Upper lobe of right lung (tissue), 1 donor: ENCODE measurements at places on chromosomes 11 and 22. TPM values are rescaled to one million over a fixed set of nuclear protein-coding genes. Genes with fewer than 3 reads are reported as not detected.

DNA sequence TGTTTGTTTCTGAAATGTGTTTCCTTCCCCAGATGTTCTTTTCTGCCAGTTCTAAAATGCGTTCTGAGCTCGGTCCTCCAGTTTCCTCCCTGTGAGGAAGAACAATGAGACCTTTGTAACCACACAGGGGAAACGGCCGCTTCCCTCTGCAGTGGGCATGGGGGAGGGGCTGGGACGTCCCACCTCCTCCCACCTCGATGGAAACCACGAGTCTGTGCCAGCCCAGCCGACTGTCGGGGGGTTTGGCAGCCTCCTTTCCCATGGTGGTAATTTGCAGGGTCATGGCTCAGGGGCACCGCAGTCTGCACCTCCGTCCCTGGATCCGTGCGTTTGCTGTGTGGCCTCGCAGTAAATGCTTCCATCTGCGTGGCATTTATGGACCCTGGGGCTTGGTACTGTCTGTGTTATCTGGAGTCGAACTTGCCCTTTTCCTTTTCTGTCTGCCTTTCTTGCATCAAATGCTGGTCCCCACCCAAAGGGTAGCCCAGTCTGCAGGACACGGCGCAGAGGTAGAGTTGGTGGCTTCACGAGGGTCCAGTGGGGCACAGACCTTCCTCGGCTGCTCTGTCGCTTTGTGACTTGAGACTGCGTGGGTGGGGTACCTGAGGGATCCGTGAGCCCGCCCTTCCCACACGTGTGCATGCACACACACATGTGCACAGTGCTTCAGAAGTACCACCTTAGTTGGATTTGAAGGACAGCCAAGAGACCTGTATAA lies 16.1 kb downstream of the LRP5 start:
- no peaks in the 10 kb centered on the region for H3K27me3 ChIP-seq
- H3K4me3 ChIP-seq: no peak overlapping the region
- DNase-seq: no peak
- H3K36me3 ChIP-seq: no peaks in the 10 kb centered on the region
- peaks cover 82% of the 10 kb centered on the region for H3K4me1 ChIP-seq

- no peaks in the 10 kb centered on the region for H3K27me3 ChIP-seq
- H3K4me1 ChIP-seq: peaks cover 40% of the 10 kb centered on the region
- H3K36me3 ChIP-seq: peaks cover 62% of the 10 kb centered on the region
- no peak overlapping the region for H3K27ac ChIP-seq
- H3K4me3 ChIP-seq: no peak overlapping the region
Observed at GRCh38 chr11:62535802-62536201, 10.8 kb downstream of the AHNAK start.

DNA sequence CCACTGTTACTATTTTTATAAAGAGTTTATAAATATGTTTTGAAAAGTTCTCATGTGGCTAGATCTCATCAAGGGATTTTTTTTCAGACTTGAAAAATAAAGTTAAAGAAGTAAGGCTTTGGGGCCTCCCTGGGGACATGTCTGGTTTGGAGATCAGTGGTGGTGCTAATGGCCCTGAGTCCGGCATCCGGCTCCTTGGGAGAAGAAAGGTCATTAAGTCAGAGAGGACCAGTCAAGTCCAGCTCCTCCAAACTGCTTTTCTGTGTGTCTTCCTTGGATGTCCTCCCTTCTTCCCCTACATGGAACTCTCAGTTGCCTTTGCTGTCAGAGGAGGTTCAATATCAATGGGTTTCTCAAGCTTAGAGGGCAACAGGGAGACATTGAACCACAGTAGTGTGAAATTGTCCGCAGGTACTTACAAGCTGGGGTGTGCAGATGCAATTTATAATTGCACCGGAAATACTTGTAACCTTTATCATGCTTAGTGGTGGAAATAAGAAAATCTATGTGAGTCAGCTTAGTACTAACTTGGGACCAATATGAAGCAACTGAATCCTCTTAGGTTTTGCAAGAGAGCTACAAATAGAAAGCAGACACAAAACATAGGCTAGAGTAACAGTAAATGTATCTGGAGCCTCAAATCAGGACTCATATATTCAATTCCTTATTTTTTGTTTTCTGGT lies 144.3 kb downstream of the TEAD1 start:
- no peak overlapping the region for H3K27ac ChIP-seq
- H3K36me3 ChIP-seq: no peaks in the 10 kb centered on the region
- H3K4me3 ChIP-seq: no peak overlapping the region
- no peak for DNase-seq

- no peak overlapping the region for H3K27ac ChIP-seq
- no peaks in the 10 kb centered on the region for H3K27me3 ChIP-seq
Observed at GRCh38 chr11:46679241-46680163, 20.9 kb downstream of the ARHGAP1 start.

DNA sequence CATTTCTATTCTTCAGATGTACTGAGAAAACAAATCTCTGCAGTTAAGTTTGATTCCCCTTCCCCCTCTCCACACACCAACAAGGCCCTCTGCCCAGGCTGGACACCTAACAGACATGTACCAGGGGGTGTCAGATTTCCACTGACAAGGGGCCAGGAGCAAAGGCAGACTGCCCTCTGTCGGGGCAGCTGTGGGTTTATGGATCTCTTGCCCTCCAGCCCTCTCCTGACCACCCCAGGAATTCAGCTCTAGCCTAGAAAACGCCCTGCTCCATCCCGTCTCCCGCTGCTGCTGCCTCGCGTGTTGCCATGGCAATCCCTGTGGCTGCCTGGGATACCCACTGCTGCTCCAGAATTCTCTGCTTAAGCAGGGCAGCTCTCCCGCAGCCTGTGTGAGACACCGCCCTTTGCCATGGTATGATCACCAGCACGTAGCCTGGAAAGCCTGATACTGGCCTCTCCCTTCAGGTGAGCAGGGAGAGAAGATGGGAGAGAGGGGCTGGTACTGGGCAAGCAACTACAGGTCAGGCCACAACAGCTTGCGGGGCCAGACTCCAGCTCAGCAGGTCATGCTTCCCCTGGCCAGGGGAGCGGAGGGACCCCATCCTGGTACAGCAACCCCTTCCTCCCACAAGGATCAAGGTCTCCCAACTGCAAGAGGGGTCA lies 41.6 kb downstream of the BUD13 start:
- H3K27ac ChIP-seq: no peak overlapping the region
- no peak overlapping the region for H3K4me3 ChIP-seq
- peaks cover 3% of the 10 kb centered on the region for H3K4me1 ChIP-seq
- H3K36me3 ChIP-seq: no peaks in the 10 kb centered on the region

DNA sequence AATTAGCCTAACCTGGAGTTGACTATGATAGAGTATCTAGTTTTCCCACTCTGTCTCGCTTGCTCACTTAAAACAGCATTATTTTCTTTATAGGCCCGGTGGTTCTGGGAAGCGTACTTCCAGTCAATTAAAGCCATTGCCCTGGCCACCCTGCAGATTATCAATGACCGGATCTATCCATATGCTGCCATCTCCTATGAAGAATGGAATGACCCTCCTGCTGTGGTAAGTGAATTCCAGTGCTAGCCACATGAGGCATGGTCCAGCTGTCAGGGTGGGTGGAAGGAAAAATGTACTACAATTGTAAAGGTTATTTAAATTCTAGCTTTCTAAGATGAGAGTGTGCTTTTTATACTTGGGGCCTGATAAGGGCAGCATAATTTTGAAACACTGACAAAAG lies 76.0 kb downstream of the EXT2 start:
- DNase-seq: no peak
- H3K4me3 ChIP-seq: no peak overlapping the region
- H3K36me3 ChIP-seq: peaks cover 6% of the 10 kb centered on the region
- no peaks in the 10 kb centered on the region for H3K4me1 ChIP-seq

- H3K4me3 ChIP-seq: no peak overlapping the region
- no peaks in the 10 kb centered on the region for H3K27me3 ChIP-seq
- no peak for DNase-seq
Observed at GRCh38 chr22:31150615-31151014, 9.4 kb upstream of the RNF185 start.

DNA sequence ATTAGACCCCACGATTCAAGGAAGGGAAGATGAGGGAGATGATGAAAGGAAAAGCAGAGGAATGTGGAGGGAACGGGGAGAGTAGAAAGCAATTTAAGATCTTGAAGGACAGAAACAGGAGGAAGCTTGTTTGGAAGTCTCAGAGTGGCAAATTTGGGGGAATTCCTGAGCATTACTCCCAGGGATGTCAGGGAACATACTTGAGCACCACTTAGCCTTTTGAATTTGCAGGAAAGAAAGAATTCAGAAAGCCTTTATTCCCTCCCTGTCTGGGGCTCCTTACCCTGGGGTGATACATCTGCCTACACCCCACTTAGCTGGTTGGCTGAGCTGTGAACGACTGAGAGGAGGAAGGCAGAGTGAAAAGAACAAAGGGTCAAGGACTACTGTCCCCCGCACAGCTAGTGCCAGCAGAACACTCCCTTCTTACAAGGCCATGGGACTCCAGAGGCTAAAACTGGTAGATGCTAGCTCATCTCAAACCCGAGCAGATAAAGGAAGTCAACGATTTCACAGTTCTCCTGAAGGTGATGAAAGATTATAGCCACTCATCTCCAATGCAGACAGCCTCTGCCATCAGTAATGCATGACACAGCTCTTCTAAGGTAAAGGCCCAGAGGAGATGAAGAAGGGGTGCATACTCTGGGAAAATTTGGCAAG lies 84.0 kb upstream of the AKIP1 start:
- peak overlapping the region; percentile 18 for H3K27ac ChIP-seq
- DNase-seq: no peak
- no peaks in the 10 kb centered on the region for H3K27me3 ChIP-seq

DNA sequence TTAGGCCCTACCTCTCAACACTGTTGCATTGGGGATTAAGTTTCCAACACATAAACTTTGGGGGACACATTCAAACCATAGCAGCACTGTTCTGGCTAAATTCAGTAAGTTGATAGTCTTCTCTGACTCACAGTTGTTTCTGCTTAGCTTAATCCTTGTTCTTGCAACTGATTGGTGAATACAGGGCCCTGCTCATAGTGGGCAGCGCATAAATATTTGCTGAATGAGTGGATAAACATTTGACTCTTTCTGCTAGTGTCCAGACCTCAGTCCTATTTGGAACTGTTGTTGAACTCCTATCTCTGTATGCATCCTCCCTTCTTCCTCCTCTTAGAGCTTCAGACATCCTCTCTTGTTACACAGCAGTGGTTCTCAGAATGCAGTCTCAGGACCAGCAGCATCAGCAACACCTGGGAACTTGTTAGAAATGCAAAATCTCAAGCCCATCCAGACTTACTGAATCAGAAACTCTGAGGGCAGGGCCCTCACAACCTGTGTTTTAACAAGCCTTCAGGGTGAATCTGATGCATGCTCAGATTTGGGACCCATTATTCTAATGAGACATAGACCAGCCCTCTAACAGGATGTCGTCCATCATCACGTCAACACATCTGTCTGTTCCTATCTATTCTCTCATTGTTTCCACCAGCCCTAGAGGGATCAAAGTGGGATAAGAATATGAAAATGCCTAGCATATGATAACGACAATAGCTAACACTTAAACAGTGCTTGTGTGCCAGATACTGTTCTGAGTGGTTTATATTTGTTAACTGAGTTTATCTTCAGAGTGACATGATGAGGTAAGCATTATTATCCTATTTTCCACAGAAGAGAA lies 22.3 kb downstream of the SPON1 start:
- no peaks in the 10 kb centered on the region for H3K27me3 ChIP-seq
- no peaks in the 10 kb centered on the region for H3K36me3 ChIP-seq
- no peak overlapping the region for H3K27ac ChIP-seq
- peaks cover 4% of the 10 kb centered on the region for H3K4me1 ChIP-seq
- H3K4me3 ChIP-seq: no peak overlapping the region
- DNase-seq: no peak

DNA sequence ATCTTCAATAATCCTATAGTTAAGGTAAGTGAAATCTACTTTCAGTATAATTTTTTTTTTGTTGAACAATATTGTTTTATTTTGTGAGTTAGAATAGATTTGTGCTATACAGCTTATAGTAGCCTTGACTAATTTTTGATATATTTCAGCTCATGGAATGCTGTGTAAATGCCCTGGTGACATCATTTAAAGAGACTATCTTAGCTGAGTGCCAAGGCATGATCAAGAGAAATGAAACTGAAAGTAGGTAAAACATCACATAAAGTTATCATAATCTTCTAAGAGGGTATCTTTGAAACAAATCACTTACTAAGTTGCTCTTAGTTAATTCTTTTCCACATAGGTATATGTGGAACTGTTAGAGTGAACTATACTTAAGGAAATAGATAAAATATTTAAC lies 51.4 kb upstream of the ACAT1 start:
- DNase-seq: no peak
- no peaks in the 10 kb centered on the region for H3K27me3 ChIP-seq
- H3K4me3 ChIP-seq: no peak overlapping the region
- peaks cover 52% of the 10 kb centered on the region for H3K36me3 ChIP-seq
- no peak overlapping the region for H3K27ac ChIP-seq
- no peaks in the 10 kb centered on the region for H3K4me1 ChIP-seq

GRCh38 chr11:41267451-41267850 lies 192.0 kb downstream of the LRRC4C start:
- H3K4me1 ChIP-seq: no peaks in the 10 kb centered on the region
- no peak overlapping the region for H3K27ac ChIP-seq
- no peaks in the 10 kb centered on the region for H3K27me3 ChIP-seq

DNA sequence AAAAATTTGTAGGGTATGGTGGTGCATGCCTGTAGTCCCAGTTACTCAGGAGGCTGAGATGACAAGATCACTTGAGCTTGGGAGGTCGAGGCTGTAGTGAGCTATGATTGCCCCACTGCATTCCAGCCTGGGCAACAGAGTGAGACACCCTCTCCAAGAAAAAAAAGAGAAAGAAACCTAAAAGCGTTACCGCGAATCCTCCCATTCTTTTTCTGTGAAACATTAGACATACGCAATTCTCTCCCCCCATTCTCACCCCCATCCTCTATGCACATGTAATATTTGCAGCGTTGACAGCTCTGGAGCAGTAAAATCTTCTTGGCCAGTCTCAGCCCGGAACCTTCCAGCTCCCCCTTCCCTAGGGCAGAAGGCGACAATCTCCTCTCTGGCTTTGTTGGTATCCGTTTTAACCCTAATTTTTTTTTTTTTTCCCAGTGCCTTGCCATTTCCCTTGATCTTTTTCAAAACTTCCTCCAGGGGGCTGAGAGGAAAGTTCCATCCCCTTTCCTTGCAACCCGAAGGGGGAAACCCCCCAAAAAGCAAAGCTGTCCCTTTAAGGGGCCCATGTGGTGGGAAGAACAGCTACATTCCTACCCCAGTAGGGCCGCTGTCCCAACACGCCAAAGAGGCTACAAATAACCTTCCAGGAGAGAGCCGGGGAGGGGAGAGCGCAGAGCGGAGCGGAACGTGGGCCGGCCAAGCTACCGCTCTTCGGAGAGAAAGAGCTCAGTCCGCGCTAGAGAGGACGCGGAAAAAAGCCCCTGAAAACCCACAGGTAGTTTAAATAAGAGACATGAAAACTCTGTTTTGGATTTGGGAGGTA lies 1.9 kb downstream of the LRP4 start:
- no peak for DNase-seq
- H3K4me3 ChIP-seq: peak overlapping the region; percentile 60
- H3K27ac ChIP-seq: peak overlapping the region; percentile 68
- peaks cover 31% of the 10 kb centered on the region for H3K27me3 ChIP-seq

DNA sequence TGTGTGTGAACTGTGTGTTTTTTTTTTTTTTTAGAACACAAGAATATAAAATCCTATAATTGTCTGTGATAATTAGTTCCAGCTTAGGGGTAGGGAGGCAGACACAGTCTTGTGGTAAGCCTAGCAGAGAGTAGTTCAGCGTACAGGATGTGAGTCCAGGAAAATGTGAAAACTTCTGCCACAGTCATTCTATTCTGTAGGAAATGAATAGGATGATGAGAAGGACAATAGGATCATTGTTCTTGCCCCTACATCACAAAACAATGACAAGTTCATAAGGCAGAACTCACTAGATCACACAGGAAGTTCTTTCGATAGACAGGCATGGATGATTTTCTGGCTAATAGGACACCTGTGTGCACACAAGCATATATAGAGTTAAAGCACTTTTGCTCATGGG lies 132.2 kb downstream of the NAV2 start:
- no peak overlapping the region for H3K4me3 ChIP-seq
- H3K27me3 ChIP-seq: no peaks in the 10 kb centered on the region
- no peak overlapping the region for H3K27ac ChIP-seq
- no peaks in the 10 kb centered on the region for H3K4me1 ChIP-seq
- DNase-seq: no peak

The LDHAL6A gene
- total RNA-seq: not detected

The MS4A7 gene
- 184 TPM for total RNA-seq
